ENCODE measurements at places on chromosomes 1 and 21. TPM values are rescaled to one million over a fixed set of nuclear protein-coding genes. Genes with fewer than 3 reads are reported as not detected.

GRCh38 chr1:3221112-3222041 is 152.4 kb downstream of the PRDM16 start:
- DNase-seq: no peak

PGBD5 gene
- total RNA-seq: 2.5 TPM

GRCh38 chr1:180614730-180615129 is 17.1 kb upstream of the XPR1 start:
- no peak for DNase-seq

TSPAN1 gene
- 2.3 TPM for total RNA-seq

DNA sequence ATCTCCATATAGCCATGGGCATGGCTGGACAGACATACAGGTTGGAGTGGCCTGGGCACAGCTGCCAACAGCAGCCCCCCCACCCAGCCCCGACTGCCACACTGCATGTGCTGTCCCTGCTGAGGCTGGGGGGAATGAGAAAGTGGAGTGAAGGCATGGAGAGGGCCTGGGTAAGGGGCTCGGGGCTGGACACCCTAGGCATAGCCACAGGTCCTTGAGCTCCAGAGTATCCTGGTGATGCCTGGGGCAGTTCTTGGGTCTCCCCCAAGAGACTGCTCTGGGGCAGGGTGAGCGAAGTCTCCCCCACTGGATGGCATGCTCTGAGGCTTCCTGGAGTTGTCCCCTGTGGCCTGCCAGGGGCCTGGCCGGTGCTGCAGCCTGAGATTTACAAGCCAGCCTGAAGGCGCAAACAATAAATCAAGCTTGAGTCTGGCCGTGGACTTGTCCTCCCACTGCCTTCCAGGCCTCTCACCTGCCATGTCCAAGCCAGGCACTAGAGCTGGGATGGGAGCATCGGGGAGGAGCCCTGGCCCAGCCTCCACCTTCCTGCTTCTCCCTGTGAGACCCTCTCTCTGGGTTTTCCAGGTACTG is 53.6 kb downstream of the FOXO6 start:
- DNase-seq: no peak

DNA sequence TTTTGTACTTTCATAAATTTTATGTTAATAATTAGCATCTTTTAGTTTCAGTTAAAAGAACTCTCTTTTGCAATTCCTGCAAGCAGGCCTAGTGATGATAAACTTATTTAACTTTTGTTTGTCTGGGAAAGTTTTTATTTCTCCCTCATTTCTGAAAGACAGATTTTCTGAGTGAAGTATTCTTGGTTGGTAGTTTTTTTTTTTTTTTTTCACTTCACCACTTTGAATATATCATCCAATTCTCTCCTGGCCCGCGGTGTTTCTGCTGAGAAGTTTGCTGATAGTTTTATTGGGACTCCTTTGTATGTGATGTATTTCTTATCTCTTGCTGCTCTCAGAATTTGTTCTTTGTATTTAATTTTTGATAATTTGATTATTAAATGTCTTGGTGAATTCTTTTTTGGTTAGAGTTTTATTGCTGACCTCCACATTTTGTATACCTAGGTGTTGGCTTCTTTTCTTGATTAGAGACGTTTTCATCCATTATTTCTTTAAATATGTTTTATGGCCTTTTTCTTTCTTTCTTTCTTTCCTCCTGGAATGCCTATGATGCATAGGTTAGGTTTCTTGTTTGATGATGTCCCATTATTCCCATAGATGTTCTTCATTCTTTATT is 45.9 kb downstream of the BRINP2 start:
- no peak for DNase-seq
